ENCODE measurements at places on chromosomes 7 and 10.

DNA sequence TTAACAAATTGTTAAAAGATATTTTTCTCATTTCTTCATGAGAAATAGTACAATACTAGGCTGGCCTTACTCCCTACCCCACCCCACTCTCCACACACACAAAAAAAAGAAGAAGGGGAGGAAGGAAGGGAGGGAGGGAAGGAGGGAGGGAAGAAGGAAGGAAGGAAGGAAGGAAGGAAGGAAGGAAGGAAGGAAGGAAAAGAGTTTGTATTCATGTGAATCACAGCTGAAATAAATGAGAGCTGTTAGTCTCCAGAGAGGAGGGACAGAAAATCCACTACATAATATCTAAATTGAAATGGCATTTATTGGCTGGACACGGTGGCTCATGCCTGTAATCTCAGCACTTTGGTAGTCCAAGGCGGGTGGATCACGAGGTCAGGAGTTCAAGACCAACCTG, 57.8 kb downstream of the SEMA3A start:
- DNase-seq, result no peak

DNA sequence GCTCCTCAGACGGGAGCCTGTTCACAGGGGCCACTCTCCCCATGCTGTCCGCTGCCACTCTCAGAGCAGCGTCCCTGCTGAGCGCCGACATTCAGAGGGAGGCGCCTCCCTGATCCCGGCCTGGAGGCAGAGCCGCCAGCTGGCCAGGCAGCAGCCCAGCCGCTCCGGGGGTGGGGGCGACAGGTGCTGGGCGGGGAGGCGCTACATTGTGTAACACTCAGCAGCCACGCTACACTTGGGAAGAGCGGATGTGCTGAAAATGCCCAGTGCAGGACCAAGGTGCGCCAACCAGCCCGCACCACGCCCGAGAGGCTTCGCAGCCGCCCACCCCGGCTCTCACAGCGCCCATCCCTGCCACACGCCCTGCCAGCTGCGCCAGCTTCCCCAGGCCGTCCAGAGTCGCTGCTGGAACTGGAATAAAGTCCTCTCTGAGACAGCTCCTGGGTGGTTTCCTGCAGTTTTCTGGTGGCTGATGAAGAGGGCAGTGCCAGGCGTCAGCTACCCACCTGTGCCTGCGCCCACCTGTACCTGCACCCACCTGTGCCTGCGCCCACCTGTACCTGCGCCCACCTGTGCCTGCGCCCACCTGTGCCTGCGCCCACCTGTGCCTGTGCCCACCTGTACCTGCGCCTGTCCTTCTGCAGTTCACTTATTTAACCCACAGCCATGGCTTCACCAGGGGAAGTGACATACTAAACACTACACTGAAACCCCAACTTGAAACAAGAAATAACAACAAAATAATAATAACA, 25.7 kb downstream of the STK32C start:
- DNase-seq, result no peak

- no peak for DNase-seq
Observed at GRCh38 chr10:99612167-99612831, 7.9 kb downstream of the SLC25A28 start.

- DNase-seq, result no peak
Observed at GRCh38 chr10:37067576-37067975, 57.8 kb upstream of the ANKRD30A start.

DNA sequence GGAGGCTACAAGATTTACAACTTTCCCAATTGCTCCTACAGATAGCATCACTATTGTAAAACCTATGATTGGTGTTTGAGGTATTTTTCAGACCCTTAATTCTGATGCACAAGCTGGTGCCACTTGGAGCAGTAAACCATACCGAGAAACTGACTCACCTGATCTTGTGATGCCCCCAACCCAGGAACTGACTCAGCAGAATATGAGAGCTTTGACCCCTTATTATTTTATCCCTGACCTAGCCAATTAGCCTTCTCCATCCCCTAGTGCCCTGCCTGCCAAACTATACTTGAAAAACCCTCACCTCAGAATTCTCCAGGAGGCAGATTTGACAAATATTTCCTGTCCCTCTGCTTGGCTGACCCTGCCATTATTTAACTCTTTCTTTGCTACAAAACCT, 585.9 kb upstream of the GHITM start:
- no peak for DNase-seq

DNA sequence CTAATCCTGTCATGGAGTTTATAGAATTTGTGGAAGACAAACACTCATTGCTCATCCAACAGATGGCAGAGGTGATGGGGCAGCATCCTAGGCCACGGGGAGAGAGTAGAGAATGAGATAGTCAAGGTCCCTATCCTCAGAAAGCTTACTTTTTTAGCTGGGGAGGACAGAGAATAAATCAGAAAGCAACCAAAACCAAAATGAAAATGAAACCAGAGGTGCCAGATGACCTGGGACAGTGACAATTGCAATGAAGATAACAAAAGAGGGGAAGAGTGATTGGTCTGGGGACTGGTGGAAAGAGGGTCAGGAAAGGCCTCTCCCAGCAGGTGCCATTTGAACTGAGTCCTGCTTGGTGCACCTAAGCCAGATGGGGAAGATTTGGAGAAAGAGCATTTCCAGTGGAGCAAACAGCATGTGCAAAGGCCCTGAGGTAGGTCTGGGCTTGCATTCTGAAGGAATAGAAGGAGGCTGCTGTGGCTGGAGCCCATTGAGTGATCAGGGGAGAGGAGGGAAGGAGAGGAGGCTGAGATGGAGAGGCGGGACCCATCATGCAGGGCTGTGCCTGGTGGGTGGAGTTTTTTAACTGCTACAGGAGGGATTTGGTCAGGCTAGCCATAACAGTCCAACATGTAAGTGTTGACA, 164.1 kb downstream of the RPS24 start:
- DNase-seq, result no peak

DNA sequence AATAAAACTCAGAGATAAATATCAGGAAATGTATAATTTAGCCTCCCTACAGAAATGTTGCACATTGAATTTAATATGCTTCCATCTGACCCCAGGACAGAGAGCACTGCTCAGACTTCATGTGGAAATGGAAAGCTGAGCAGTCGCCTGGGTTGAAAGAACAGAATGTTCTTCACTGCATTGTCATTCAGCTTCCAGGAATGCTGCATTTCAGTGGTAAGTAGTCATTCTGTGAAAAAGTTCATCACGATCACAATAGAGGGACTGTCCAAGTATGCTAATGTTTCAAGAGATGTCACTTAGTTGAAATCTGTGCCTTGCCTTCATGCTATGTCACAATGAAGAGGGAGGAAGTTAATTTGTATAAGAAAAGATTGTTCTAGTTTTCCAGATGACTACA, 147.3 kb downstream of the NRCAM start:
- no peak for DNase-seq

DNA sequence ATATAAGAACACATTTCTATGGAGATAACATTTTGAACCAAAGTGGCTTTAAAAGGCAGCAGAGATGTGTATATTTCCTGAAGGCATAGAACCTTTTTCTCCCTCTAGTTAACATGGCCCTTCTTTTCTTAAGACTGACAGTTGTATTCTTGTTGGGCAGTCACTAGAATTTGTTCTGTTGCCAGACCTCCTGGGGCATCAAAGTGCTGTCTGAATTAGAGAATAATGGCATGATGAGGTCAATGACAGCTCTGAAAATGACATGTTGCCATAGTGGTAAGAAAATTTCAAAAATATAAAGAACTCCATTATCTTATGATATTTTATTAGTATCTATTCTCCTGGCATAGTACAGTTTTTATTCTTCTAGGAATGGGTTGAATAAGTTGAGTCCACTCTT, 446.7 kb downstream of the NRG3 start:
- DNase-seq, result no peak

GRCh38 chr10:7817984-7818294, 366 bp upstream of the TAF3 start:
- no peak for DNase-seq

DNA sequence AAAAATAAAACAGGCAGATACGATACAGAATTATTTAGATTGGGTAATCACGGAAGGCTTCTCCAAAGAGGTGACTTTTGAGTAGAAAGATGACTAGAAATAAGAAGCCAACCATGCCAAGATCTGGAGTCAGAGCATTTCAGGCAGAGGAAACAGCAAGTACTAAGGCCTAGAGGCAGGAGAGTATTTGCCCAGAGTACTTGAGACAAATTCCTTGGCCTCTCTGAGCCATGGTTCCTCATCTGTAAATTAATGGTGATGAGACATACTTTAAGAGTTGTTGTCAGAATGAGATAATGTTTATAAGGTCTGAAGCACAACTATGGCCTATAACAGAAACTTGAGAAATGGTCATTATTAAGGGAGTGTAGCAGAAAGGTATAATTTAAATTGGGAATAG, 15.8 kb upstream of the GPR37 start:
- DNase-seq, result no peak

DNA sequence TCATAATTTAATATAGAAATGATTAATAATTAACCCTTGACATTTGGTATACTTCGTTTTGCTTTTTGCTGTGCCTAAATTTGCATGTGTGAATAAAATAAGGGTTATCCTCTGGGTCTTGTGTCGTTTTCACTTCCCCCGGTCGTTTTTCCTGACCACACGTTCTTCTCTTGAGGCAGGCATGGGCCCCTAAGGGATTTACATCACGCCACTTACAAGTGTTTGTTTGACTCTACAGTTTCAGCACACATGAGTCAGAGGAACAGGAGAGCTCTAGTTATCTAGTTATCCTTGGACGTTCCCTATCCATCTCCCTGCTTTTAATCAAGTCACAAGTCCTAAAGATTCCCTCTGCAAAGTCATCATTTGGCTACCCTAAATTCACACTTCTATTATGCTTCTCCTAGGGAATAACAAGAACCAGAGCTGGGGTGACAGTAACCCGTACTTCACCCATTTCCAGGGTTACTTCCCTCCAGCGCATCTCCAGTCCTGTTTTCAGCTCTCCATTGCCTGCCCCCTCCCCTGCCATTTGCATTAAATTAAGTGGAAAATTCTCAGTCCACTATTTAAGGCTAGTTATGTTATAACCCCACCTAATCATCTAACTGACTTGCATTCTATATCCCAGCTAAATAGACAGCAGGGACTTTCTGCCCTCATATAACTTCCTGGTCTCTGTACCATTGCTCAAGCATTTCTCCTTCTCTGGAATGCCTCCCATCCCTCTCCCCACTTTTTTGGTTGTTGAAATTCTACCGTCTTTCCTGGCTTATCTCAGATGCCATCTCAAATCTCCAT, 206.9 kb downstream of the PTEN start:
- DNase-seq, result no peak

- no peak for DNase-seq
Observed at GRCh38 chr10:1209355-1209979, 153.3 kb downstream of the WDR37 start.

GRCh38 chr7:18087026-18087686, 59.5 kb upstream of the PRPS1L1 start:
- no peak for DNase-seq

DNA sequence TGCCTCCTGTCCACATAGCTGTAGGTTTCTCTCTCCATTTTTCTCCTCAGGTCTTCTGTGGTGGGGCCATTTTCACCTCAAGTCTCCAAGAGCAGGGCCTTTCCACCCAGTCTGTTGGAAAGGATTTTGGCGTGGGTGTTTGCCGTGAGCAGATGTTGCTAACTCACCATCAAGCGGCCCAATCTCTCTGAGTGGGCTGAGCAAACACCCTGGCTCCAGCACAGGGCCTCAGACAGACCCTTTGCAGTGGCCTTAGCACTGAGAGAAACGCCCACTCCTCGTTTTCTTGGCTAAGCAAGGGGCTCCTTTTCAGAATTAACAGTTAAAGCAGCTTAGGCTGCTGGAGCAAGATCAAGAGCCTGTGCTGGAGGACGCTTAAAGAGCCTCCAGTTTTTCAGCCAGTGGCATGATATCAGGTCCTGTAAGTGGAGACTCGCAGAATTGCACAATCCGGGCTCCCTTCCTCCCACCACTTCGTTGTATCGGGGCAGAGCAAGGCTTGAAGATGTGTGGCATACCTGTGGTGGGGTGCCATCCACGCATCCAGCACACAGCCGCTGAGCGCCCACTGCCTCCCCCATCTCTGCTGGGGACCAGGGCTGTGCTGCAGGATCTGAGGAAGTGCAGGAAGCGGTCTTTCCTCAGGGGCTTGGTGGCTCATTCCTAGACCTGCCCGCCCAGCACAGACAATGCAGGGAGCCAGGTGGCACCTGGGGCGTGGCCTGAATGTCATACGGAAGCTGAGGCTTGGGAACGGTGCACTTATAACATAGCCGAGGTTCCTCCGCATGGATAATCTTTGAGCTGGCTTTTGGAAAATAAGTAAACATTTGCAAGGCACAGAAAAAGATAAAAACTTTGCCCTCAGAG, 142.7 kb downstream of the ADARB2 start:
- no peak for DNase-seq

DNA sequence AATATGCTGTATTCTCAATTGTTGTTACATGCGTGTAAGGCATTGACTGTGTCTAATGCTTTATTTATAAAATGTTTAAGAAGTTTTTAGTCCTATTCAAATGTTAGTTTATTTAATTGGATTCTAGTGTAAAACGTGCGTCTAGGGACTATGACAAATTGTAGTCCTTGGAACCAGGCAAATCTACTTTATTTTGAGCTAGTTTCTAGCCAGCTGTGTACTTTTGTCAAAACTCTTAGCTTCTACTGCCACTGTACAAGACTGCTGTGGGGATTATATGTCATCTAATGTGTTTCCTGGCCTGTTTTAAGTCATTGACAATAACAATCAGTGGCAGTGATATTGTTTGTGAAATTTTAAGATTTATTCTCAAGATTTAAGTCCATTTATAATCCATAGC, 220.5 kb upstream of the SEMA3D start:
- no peak for DNase-seq

- DNase-seq, result no peak
Observed at GRCh38 chr10:18721067-18721466, 61.8 kb downstream of the ARL5B start.

- no peak for DNase-seq
Observed at GRCh38 chr7:46809886-46810285, 772.0 kb downstream of the TNS3 start.

GRCh38 chr10:13707156-13707881, 120.6 kb downstream of the PRPF18 start:
- DNase-seq, result no peak

DNA sequence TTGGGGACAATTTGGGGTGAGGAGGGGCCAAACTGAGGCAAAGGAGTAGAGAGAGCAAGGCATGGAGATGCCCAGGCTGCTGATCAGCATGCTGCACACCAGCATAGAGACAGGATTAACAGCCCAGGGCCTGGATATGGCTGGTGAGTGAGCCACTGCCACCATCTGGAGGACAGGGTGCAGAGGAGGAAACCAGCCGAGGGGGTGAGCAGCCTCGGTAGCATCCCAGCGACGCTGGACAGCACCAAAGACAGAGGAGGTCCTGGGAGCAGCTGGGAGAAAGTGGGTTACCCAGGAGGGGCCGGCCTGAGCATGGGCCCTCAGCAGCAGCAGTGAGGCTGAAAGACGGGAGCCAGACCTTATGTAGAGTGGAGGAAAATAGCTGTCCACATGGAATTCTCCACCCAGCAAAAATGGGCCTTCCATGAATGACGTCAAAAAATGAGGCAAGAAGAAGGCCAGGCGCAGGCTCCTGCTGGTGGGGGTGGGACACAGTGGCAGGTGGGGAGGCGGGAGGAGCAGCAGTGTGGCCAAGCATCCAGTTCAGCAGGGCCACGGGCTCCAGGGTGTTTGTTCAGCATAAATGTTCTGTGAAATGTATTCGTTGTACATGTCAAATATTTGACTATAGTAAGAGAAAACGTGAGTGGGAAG, 16.7 kb downstream of the RET start:
- no peak for DNase-seq

- no peak for DNase-seq
Observed at GRCh38 chr10:20945546-20946332, 48.6 kb upstream of the NEBL start.

GRCh38 chr7:107933386-107934013, 42.5 kb downstream of the DLD start:
- DNase-seq, result no peak
